ENCODE measurements at places on chromosomes 13 and 19. TPM values are rescaled to one million over a fixed set of nuclear protein-coding genes. Genes with fewer than 3 reads are reported as not detected.

The KIR2DL3 gene
- not detected for polyA plus RNA-seq

The GPI gene
- 335 TPM for polyA plus RNA-seq

The IGFLR1 gene
- polyA plus RNA-seq: 32.3 TPM

The CADM4 gene
- 41.4 TPM for polyA plus RNA-seq

The ZNF99 gene
- polyA plus RNA-seq: 0.03 TPM

The MBD3L3 gene
- polyA plus RNA-seq: not detected

The DPF1 gene
- polyA plus RNA-seq: 0.17 TPM

The ADGRE3 gene
- not detected for polyA plus RNA-seq

The MRPS31 gene
- polyA plus RNA-seq: 115 TPM

The PEG3 gene
- polyA plus RNA-seq: 49.1 TPM

The NAPSA gene
- polyA plus RNA-seq: 0.61 TPM

The ZNF470 gene
- 16.2 TPM for polyA plus RNA-seq

The PPP2R1A gene
- polyA plus RNA-seq: 638 TPM

The HCST gene
- polyA plus RNA-seq: 2.8 TPM
